ENCODE measurements at places on chromosomes 7 and 10.

- no peak for DNase-seq
Measured at GRCh38 chr7:130293521-130293920, 560 bp downstream of the CPA4 start.

GRCh38 chr7:127845522-127846214, 185.6 kb downstream of the LRRC4 start:
- no peak for DNase-seq

DNA sequence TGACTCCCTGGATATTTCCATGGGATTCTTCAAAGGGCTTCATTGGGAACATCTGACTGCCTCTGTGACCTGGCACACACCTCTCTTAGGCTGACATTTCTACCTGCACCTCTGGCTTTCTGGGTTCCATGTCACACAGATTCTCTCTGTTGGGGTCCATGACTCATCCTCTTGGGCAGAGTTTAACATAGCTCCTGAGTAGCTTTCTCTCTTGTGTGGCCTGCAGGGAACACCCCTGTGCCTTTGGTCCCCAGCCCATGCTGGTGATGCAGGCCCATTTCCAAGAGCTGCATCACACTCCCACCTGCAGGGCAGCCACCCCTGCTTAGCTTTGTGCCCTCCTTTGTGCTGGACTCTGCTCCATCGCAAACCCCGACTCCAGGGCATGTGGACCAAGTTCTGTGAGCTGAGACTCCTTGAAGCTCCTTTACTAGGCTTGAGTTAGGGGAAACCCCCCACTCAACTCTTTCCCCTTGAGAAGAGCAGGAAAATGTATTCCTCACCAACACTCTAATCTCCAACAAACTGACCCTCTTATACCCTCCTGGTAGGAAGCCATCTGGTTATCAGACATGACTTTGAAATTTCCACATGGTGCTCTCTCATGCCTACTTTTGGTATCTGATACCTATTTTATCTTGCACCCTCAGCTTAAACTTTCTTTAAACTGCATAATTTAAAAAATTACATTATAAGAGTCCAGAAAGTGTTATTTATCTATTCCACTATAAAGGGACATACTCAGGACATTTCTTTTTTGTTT, 93.3 kb downstream of the ZNF777 start:
- DNase-seq: no peak

DNA sequence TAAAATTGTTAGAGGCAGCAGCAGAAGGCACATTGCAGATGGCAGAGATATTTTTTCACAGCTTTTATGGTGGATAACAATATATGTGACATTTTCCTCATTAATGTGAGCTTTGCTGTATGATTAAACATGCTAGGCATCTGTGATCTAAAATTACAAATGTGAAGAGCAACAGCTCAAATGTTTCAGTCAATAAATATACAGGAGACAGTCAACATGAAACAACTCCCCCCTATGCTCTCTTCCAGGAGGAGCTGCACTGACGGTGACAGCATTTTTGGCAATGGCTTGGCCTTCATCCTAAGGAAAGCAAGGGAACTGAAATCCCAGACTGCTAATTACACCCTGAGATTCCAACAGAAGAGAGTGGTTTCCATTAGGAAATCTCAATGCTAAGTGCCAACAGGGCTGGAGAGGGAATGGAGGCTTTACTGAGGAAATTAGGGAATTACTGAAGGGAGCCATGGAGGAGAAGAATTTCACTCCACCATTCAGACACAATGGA, 51.4 kb upstream of the GRB10 start:
- DNase-seq: no peak

- peak; percentile 98 for DNase-seq
Measured at GRCh38 chr7:2820508-2820934, 23.6 kb downstream of the GNA12 start.

DNA sequence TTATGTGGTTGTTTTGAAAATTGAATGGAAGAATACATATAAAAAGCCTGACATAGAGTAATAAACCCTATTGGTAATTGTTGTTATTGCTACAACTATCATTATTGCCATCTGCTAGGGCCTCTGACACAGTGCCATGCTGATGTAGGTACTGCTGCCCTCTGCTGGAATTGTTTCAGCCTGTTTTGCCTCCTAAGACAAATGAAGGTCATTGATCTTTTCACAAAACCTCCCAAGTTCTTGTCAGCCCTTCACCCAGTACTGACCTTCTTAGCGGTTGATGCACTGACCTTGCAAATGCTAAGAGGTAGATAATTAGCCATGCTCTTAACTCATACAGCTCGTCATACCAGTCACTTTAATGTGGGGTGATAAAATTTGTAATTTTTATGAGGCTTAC, 975.2 kb downstream of the SORCS1 start:
- DNase-seq: peak; percentile 50

DNA sequence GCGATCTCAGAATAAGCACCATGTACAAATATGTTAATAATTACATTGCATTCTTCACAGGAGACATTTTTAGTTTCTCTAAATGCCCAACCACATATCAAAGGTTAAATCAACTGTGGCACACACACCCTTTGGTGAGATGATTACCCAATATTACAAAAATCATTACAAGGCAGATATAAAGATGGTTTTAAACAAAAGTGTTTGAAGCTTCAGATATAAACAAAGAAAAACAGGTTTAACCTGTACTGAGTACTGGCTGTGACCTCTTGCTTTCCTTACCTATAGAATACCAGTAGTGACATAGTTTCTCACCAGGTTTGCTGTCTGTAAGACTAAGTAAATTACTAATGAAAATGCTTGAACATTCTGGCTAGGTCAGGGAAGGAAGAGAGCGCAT, 360.0 kb upstream of the IGFBP3 start:
- DNase-seq: no peak

GRCh38 chr7:116500078-116500853, 728 bp downstream of the CAV2 start:
- DNase-seq: peak; percentile 54

- DNase-seq: no peak
Measured at GRCh38 chr10:112821038-112821437, 129.0 kb upstream of the TCF7L2 start.

- DNase-seq: peak; percentile 40
Measured at GRCh38 chr10:112524641-112525040, 77.6 kb downstream of the VTI1A start.

DNA sequence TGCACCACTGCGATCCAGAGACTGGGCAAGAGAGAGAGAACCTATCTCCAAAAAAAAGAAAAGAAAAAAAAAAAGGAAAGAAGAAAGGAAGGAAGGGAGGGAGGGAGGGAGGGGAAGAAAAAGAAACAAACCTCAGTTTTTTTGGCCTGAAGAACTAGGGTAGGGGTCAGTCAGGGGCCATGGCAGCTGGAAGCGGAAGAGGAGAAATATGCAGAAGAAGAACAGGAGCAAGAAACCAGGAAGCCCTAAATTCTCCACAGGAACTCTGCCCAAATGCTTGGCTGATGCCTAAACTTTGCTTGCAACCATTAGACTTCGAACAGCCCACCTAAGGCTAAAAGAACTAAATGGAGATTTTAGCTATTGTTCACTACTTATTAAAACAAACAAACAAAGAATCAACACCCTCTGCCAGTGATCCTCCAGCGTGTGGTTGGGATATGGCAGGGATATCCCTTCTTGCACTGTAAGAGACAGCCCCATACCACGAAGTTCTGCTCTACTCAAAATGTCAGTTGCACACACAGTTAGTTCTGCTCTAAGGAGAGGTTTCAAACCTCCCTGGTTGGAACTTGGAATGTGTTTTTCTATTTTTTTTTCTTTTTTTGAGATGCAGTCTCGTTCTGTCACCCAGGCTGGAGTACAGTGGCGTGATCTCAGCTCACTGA, 139.5 kb downstream of the FAM107B start:
- DNase-seq: no peak

DNA sequence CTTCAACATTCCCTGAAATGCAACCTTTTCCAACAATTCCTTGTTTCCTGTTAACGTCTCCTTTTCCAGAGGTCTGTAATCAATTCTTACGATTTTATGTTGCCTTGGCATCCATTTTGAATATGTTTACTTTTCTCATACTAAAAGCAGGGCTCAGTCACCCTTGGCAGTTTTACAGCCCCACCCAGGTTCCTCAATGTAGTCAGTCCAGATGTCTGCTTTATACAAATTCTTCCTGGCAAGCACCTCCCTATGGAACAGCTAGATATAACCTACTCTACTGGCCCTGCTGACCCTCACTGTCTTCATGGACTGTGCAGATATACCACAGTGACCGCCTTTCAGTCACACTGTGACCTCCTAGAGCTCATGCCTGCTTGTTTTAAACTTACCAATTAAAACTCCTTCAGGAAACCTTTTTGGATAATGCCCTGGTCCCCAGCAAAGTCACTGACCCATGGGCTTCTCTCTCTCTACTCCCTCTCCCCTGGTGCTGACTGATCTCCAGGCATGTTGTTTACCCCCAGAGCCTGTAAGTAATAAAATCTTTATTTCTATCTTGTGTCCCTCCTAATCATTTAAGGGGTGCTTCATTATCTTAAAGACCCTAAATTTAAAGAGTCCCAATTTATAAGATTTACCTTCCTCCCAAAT, 147.1 kb upstream of the STEAP1 start:
- no peak for DNase-seq

GRCh38 chr10:30765022-30765615, 135.6 kb upstream of the LYZL2 start:
- DNase-seq: no peak

- DNase-seq: peak; percentile 97
Measured at GRCh38 chr7:94190599-94191061, 186.5 kb upstream of the BET1 start.

DNA sequence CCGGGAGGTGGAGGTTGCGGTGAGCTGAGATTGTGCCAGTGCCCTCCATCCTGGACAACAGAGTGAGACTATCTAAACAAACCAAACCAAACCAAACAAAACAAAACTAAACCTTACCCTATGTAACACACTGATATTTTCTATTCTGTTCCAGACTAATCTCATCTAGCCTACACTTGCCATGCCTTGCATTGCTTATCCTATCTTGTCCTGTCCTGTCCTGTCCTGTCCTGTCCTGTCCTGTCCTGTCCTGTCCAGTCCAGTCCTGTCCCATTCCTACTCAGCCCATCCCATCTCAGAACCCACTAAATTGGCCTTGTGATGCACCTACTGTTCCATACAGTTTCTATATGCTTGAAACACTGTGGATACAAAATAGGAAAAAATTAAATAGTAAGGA, 64.7 kb upstream of the HDAC9 start:
- DNase-seq: no peak

- peak; percentile 47 for DNase-seq
Measured at GRCh38 chr7:116552602-116553001, 27.8 kb downstream of the CAV1 start.

DNA sequence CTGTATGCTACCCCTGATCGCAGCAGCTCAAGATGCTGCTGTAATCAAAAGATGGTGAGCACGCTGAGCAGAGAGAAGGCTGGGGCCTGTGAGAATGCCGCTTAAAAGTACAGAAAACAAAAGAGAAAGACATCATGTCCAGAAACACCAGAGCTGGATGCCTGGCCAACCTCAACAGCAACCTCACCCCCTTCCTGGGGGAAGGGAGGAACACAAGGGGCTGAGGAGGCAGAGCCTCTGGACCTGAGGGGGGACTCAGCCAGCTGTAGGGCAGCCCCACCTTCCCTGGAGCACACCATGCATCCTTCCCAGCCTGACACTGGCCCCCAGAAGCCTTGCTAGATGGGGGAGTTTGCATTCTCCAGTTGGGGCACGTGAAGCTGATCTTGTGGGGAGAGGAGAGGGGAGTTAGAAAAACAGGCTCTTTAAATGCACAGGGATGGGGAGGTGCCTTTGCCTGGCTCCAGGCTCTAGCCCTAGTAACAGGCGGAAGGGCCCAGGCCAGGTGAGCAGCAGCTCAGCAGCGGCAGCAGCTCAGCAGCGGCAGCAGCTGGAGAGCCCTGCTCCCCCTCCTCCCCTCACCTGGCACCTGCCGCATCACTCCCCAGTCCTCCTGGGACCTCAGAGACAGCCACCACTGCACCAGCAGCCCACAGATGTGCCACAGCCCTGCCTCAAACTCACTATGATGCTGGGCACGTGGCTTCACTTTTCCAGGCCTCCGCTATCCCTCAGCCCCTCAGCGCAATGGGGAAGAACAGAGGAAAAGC, 156.3 kb downstream of the NEURL1 start:
- DNase-seq: no peak

DNA sequence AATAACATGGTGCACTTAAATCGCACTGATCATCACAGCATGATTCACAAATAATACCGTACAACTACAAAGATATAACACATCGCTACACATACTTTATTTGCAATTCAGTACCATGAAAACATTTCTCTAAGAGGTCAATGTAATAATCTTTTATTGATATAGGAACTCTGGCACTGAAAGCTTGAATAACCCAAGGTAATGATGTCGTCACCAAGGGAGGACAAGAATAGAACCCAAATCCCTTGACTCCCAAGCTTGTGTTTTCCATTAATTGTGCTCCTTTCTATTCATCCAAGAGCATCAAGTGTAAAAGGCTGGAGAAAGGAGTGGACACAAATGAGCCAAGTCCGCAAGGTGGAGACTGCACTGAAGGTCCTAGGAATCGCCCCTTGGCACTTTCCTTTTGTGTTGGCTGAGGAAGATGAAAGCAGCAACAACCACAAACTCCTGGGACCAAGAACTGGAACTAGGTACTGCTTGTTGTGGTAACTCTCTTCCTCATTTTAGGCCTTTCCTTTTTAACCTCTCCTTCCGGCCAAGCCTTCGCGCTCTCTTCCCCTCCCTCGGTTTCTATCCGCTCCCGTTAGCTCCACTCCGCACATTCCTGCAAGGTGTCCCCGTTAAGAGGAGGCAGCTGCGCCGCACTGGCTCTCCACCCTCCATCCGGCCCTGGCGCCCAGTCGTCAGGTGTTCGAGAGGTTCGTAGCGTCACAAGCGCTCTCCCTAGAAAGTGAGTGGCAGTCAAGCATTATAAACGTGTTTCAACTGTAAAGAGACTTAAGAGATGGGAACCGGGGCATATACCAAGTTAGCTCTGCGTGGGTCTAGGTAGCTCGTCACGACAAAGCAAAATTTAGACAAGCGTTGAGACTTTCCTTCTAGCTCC, 1.0 kb upstream of the CBLL1 start:
- DNase-seq: no peak

- DNase-seq: peak; percentile 81
Measured at GRCh38 chr7:33195264-33195663, 65.9 kb downstream of the BBS9 start.

DNA sequence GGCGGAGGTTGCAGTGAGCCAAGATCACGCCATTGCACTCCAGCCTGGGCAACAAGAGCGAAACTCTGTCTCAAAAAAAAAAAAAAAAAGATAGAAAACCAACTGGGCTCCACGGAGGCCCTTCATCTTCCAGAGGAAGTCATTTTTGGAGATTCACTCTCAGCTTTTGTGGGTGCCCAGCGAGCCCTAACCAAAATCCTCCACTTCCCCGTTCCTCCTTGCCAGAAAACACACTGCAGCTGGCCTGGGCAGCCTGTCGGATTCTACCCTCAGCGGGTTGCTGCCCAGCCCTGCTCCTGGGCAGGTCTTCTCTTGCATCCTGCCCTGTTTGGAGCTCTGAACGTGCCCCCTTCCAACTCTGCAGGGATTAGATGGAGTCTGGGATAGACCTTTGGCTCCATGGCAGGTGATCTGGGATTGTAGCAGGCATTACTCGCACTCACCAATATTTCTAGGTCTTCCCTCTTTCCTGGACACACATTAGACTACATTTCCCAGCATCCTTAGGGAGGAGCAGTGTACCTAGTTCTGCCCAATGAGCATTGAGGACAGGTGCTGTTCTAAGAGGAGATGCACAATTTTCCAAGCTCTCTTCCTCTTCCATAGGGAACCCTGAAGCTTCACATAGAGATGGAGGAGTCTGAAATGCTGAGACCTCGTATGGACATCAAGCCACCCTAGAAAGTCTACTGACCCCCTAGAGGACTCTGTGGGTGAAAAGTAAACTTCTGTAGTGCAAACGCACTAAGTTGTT, 4.6 kb downstream of the GRID2IP start:
- DNase-seq: no peak

- DNase-seq: peak; percentile 12
Measured at GRCh38 chr10:105837951-105838350, 1196.9 kb downstream of the SORCS3 start.

Data from EL (cell line).